Fibroblast of skin of back (primary cell): ENCODE measurements at places on chromosomes 6 and 20.

DNA sequence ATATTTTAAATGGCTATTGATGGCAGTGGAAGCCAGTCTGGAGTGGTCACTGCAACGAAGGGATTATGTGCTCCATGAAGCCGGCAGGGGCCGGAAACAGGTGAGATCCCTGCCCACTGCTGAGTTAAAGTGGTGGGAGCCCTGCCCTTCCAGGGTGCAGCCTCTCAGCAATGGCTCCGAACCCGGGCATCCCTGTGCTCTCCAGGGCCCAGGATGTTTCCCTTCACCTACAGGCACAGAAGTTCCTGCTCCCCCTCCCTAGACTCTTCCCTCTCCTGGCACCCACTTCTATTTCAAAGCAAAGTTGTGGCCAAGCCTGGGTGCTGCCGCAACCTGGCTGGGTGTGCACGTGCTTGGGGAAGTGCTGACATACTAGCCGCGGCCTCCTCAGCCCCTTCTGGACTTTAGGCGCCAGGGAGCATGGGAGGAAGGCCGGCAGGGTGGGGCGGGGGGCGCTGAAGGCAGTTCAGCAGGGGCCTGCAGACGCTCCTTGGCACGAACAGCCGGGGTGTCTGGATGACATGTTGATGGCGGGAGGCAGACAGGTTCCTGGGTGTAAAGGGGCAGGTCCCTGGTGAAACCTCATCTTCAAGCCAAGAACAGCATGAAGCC is 452.3 kb downstream of the HTR1B start:
- DNase-seq: no peak

- DNase-seq: no peak
These were observed 207.5 kb downstream of the NKAIN2 start for GRCh38 chr6:124011180-124011579.

GRCh38 chr20:60100780-60101179 is 142.6 kb downstream of the CDH26 start:
- DNase-seq: no peak

DNA sequence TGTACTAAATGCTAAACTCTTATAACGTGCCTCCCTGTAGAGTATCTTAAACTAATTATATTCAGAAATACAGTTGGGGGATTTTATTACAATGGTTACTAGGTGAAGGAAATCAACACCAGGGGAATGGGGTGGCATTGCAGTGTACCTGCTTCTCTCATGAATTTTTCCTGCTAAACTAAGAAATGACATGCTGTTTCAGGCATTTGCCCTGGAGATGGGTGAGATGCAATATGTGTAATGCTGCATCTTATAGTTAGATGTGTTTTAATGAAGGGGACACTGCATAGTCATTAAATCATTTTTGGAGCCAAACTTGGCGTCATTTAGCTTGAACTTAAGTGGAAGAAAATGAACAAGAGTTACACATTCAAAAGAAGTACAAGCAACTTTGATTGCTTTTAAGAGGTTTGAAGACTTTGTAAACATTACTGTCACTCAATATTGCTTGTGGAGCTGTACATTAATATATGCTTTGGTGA is 4.3 kb downstream of the EYA4 start:
- DNase-seq: no peak

DNA sequence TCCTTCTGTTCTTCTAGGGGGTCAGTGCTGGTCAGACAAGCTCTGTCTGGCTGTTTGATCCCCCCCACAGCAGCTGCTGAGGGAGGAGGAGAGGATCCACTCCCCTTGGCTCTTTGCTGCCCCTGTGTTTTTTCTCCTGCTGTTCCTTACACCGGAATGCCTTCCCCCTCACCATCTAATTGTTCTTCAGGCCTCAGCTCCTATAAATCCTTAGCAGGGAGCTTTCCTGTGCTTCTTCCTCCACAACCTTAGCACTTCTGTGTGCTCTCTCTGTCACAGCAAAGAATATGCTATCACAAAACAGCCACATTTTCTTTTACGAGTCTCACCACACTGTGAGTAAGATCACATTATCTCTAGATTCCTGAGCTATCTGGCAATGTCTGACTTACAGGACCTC is 196.6 kb downstream of the OTOR start:
- peak; percentile 16 for DNase-seq

DNA sequence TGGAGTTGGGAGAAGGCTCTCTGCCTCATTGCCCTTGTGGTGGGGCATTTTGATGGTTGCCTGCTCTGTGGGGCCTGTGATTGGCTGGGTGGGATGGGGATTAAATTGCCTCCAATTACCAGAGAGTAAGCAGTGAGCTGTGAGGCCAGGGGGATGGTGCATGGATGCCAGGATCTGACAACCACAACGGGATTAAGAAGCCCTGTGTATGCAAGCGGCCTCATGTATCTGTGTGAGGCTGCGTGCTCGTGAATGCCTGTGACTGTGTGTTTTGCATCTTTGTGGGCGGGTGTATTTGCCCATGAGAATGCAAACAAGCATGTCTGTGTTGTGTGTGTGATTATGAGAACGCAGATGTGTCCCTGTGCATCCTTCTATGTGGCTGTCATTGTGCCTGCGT is 46.1 kb downstream of the CD40 start:
- DNase-seq: no peak

- DNase-seq: no peak
These were observed 4.9 kb downstream of the SLC22A2 start for GRCh38 chr6:160253714-160254113.

DNA sequence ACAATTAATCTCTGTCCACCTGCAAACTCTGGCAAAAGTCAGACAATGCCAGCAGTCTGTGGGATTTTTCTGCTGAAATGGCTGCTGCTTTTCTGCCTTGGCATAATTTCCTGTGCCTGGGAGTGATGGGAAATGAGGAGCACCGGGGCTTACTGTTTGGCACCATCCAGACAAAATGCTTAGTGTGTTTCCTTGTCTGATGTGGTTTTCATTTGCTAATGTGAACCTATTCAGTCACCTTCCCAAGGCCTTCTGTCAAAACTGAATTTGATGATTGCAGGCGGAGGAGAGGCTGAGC is 56.4 kb downstream of the CDH4 start:
- no peak for DNase-seq

- no peak for DNase-seq
These were observed 77.0 kb downstream of the SULF2 start for GRCh38 chr20:47708140-47708807.

DNA sequence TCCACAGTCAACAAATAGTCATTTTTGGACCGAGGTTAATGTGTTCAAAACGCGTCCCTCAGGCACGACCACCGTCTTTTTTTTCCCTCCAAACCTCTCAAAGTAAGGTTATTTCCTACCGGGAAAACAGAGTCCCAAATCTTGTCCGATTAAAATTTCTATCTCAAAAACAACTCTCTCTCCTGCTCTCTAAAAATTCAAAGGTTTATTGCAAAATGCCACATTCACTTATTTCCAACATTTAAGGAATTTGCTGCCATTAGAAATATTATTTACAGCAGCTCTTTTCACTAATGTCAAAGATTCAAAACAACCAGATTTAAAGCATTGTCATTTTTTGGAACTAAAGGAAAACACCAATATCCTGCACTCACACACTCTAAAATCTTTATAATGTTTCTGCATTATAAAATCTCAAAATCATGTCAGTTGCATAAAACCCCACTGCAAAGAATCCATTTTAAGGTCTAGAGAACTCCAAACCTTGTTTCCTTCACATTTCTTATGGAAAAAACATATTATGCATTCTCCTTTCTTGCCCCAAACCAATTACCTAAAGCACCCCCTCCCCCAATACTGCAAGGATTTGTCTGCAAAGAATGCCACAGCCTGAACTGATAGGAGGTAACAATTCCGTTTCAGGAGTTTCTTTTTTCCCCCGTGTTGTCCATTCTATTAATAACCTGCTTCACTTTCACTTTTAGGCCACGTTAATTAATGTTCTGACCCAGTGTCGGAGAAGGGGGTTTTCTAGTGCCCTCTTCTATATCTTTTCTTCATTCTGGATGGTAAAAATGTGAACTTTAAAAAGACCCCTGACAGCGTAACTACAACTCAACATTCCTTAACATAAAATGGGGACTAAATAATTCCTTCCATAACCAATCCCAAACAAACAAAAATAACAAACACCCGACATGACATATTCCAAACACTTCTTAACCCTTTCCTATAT is 1.4 kb downstream of the NRN1 start:
- DNase-seq: no peak

DNA sequence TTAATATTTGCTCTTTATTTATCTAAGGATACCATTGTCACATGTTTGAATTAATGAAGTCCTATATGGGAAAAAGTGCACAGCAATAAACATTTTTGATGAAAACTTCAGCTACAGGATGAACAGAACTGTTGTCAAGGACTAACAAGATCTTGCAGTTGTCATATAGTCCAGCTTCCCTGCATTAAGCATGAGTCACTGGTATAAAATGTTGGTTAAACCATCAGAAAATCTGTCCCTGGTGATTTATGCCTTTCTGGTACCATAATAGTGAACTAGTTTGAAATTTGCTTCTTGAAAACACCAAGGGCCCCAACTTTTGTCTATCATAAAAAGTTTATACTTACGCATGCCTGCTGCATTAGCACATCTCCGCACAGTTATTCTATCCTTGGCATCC is 60.4 kb upstream of the RSPO3 start:
- peak; percentile 85 for DNase-seq

DNA sequence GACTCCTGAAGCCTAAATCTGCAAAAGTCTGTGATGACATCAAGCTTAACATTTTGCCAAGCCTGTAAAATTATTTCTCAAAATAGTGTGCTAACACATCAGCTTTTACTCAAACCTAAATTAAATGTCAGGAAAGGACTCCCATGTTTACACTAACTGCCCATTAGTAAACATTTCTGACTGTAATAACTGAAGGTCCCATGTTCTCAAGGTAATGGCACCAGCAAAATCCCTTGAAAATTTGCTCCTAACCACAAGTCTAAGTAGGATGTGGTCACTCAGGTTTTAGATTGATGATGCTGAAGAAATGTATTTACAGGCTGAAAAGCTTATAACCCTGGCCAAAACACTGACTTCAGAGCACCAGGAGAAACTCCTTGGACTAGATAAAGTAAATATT is 33.0 kb downstream of the BACH2 start:
- no peak for DNase-seq

DNA sequence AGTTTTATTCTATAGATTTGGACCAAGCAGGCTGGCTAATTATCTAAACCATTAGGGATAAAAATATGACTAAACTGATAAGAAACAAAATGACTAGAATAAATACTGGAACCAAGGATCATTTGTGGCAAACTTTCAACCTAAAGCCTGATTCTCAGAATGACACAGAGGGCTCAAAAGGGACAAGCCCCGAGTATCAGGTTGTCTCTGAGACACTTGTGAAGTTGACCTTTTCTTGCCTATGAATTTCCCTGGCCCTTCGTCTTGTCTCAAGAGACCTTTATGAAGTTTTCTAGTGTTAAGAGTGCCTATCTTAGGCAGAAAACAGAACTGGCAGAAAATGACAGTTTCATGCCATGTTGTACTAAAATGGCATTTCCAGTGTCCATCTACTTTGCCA is 68.3 kb downstream of the IMPG1 start:
- DNase-seq: no peak

- peak; percentile 18 for DNase-seq
These were observed 13.0 kb upstream of the TSHZ2 start for GRCh38 chr20:52959125-52959524.

- no peak for DNase-seq
These were observed at the start of gene CST7 for GRCh38 chr20:24948939-24949679. CST7 (plus strand) TSS chr20:24949269; CDS start chr20:24949506, 237 bp downstream.

GRCh38 chr6:7868926-7869325 is 41.7 kb downstream of the TXNDC5 start:
- DNase-seq: no peak

- DNase-seq: no peak
These were observed 51.6 kb downstream of the LAMA4 start for GRCh38 chr6:112202639-112203341.

DNA sequence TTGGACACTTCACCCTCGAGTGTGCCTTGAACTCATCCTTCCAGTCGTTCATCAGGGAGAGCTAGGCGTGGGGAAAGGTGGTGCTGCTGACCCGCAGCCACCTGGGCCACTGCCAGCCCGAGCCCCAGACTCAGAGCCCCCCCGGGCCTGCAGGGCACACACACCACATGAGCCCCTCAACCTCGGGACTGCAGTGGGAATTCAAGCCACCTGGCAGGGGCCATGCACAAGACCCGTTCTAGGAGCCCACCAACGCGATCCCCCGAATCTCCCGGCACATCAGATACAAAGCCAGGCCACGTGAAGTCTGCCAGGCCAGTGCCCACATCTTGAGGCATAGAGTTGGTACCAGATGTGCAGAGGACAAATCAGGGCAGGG is 2.8 kb downstream of the ZNF512B start:
- no peak for DNase-seq

DNA sequence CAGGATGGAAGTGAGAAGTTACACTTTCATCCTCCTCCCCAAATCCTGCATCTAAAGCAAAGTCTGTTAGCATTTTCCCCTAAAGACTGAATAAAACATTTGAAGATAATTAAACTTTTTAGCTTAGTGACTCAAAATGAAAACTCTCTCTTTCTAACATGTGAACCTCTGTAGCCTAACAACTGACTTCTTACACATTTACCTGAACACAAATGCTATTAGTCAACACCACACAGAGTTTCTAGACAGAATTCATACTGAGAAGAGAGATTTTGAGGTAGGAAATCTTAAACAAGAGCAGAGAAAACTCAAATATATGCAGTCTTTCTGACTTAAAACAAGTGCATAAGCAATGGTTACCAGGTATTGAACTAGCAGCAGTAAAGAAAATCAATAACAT is 149.9 kb upstream of the SMLR1 start:
- DNase-seq: no peak

DNA sequence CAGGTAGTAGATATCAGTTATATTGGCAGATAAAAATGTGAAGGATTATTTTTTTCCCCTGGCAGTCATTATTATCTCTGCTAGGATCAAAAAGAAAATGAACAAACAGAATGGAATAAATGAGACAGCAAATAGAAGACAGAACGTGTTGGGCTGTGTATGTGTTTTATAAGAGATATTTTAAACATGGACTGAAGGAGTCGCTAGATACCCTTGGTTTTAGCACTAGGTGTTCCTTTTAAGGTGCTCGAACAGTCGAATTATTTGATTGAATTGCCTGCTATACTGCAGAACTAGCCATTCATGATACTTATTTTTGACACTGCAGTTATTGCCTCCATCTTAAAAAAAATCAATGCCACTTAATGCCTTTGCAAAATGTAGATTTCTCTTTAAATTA is 3.7 kb downstream of the GRIK2 start:
- peak; percentile 29 for DNase-seq

DNA sequence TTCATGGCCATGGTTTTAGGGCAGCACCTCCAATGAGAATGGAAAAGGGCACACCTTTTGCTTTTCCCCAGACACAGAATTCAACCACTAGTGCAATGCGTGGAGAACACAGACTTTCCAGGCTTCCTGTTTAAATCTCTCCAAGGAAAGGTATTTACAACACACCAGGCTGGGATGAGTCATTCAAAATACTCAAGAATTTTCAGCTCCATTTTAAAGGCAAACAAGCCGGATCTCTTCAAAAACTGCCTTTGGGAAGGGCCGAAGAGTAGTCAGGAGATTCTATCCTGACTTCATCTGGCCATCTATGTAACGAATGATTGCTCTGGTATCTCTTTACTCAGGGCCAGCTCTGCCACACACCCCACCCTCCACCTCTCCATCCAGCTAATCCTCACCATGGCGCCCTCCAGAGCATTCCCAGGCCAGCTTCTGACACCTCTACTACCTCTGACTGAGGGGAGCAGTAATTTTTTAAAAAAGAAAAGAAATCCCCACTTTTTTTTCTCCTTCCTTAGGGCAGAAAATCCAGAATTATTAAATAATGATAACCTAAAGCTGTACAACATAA is 254.6 kb downstream of the LY86 start:
- peak; percentile 37 for DNase-seq

- DNase-seq: peak; percentile 2
These were observed 170.2 kb downstream of the CDKAL1 start for GRCh38 chr6:20704325-20705025.
